ENCODE measurements at places on chromosomes 16 and 17. TPM values are rescaled to one million over a fixed set of nuclear protein-coding genes. Genes with fewer than 3 reads are reported as not detected.

Gene CPHXL
- not detected for total RNA-seq

GRCh38 chr16:9092282-9092977 is 986 bp downstream of the HAPSTR1 start:
- no peak for DNase-seq

- DNase-seq: no peak
Measured at GRCh38 chr16:54526916-54527315, 240.3 kb upstream of the IRX3 start.

Gene CUEDC1
- 19.8 TPM for total RNA-seq

Measured in glomerular endothelial cell (primary cell).